ENCODE measurements at places on chromosomes 13 and 19.
A peak's percentile ranks its signal among the peaks of the same experiment; 100 is the strongest.

DNA sequence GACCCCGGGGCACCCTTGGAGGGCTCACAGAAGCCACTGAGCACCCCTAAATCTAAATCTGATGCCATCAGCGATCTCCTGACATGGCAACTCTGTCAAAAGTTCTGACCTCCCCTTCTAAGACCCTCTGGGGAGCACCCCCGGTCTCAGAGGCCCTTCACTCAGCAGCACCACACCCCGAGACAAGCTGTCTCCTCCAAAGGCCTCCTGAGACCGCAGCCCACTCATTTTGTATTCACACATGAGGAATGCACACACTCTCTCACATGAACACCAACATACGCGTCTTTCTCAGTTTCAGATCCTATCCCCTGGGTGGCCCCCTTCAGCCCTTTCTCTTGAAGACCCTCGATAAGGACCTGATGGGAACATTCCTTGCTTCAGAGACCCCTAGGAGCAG lies 2.6 kb downstream of the NDUFA11 start:
- DNase-seq: no peak

GRCh38 chr19:28297036-28297435 lies 915.9 kb downstream of the UQCRFS1 start:
- DNase-seq: no peak

- no peak for DNase-seq
Measured at GRCh38 chr19:27733551-27734266, 1479.2 kb downstream of the UQCRFS1 start.

DNA sequence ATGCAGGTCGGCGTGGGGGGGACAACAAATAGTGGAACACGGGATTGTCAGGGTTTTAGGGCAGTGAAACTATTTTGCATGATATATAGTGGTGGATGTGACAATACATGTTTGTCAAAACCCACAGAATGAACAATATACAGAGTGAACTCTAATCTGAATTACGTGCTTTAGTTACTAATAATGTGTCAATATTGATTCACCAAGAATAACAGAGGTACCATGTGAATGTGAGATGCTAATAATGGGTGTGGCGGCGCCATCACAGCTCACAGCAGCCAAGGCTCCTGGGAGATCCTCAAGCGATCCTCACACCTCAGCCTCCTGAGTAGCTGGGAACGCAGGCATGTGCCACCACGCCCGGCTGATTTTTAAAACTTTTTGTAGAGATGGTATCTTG lies 12.9 kb downstream of the ELAVL1 start:
- no peak for DNase-seq

DNA sequence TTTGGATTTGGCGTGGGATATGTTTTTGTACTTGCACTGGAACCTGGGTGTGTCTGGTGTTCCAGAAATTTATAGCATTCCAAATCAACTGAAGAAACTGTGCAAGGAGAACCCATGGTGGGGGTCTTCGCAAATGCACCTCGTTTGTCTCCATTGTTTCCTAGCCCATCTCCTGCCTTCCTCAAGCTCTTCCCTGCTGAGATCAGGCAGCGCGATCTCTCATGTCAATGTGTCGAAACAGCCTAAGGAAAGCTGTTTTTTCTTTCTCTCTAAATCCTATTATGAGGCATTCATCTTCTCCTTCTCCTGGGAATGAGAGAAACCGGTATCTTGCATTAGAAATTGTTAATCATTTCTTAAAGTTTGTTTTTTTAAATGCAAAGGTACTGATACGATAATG lies 131.0 kb downstream of the KLF5 start:
- DNase-seq: no peak

- no peak for DNase-seq
Measured at GRCh38 chr19:31718032-31718431, 368.8 kb upstream of the TSHZ3 start.

- peak; percentile 87 for DNase-seq
Measured at GRCh38 chr19:48510421-48511268, 990 bp downstream of the LMTK3 start.

- DNase-seq: no peak
Measured at GRCh38 chr13:32409561-32410421, 18.1 kb downstream of the N4BP2L1 start.

- DNase-seq: no peak
Measured at GRCh38 chr19:2154587-2155075, 3.3 kb upstream of the AP3D1 start.

Data from activated T-cell treated with anti-CD3 and anti-CD28 coated beads, Interleukin-2, amount 50 U/mL, for 48 hours (primary cell).